Chondrocyte (in vitro differentiated cells): ENCODE measurements at places on chromosomes 7 and 10. TPM values are rescaled to one million over a fixed set of nuclear protein-coding genes. Genes with fewer than 3 reads are reported as not detected.

- no peak overlapping the region for H3K4me3 ChIP-seq
- H3K27me3 ChIP-seq = no peaks in the 10 kb centered on the region
- no peak for DNase-seq
- peaks cover 7% of the 10 kb centered on the region for H3K4me1 ChIP-seq
- no peak overlapping the region for H3K27ac ChIP-seq
These were observed 2.6 kb upstream of the EGFR start for GRCh38 chr7:55016061-55016745.

DNA sequence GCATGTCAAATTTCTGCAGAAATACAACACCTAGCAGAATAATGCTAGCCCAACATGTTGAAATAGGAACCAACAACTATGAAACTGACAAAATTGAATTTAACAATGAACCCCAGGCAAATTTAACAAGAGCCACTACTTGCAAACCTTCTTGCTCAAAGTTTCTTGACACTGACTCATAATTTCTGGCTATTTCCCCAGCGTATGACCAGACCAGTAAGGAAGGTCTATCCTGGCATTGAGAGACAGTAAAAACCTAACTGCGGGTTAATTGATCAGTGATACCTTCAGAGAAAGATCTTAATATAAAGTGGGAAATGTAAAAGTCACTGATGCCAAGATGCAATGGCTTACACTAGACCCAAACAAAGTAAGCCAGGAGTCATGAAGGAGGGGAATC, 510.1 kb downstream of the ARL4A start:
- H3K27ac ChIP-seq = no peak overlapping the region
- peaks cover 12% of the 10 kb centered on the region for H3K4me1 ChIP-seq
- no peak overlapping the region for H3K4me3 ChIP-seq
- no peak for DNase-seq
- no peaks in the 10 kb centered on the region for H3K27me3 ChIP-seq

DNA sequence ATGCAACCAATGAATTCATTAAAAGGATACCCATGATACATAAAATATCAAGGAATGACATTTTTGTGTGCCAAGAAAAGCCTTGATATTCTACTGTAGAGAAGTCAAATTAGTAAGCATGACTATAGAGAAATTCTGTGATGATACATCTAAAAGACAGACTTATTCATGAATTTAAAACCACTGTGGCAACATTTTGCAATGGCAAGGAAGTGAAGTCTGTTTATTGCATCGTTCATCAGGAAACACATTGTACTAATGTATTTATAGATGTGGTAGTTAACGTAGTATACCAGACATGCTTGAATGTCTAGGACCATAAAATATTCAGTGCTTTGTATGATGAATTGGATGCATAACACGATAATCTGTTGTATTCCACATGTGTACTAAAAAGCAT, 9.3 kb upstream of the CLEC5A start:
- H3K4me3 ChIP-seq = no peak overlapping the region
- DNase-seq = no peak
- no peaks in the 10 kb centered on the region for H3K36me3 ChIP-seq
- peaks cover 4% of the 10 kb centered on the region for H3K27me3 ChIP-seq
- no peaks in the 10 kb centered on the region for H3K4me1 ChIP-seq

DNA sequence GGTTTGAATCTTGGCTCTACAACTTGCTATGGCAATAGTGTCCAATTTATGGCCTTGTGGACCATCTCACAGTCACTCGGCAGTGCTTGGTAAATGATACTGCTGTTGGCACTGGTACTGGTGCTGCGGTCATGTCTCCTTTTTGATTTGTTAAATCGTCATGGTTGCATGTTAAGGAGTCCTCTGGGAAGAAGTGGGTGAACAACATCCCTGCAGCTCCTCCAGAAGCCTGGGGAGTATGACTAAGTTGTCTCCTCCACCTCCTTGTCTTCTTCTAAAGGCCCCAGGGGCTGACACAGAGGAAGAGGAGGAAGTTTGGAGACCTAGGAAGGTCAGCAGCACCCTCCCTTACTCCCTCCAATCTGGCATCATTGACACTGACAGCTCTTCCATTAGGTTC, 8.5 kb downstream of the ITPRIP start:
- peak overlapping the region; percentile 4 for H3K4me3 ChIP-seq
- peaks cover 83% of the 10 kb centered on the region for H3K4me1 ChIP-seq
- H3K27ac ChIP-seq = peak overlapping the region; percentile 97
- no peaks in the 10 kb centered on the region for H3K36me3 ChIP-seq

- no peak for DNase-seq
- H3K4me1 ChIP-seq = peaks cover 38% of the 10 kb centered on the region
- no peak overlapping the region for H3K4me3 ChIP-seq
These were observed 101.9 kb upstream of the PIP4K2A start for GRCh38 chr10:22816298-22816653.

DNA sequence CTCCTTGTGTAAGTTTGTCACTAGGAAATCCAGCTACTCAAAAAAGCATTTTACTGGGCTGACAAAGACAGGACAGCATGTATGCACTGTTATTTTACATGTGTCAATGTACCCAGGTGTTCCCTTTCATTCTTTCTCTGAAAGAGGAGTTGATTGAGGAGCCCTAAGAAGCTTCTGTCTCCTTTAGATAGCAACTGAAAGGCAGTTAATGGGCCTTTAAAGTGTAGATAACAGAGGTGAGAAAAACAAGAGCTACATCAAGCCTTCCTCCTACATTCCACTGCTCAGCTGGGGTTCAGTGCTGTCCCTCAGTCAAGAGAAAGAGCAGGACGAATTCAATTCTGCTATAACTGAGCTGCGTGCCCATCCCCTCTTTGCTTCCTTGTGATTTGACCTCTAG, 12.8 kb upstream of the WIPF3 start:
- H3K27ac ChIP-seq = no peak overlapping the region
- H3K4me1 ChIP-seq = no peaks in the 10 kb centered on the region
- peaks cover 2% of the 10 kb centered on the region for H3K36me3 ChIP-seq
- H3K27me3 ChIP-seq = peaks cover 17% of the 10 kb centered on the region
- DNase-seq = no peak
- H3K4me3 ChIP-seq = no peak overlapping the region

GRCh38 chr7:93055543-93056107, 62.2 kb downstream of the SAMD9 start:
- no peak overlapping the region for H3K4me3 ChIP-seq
- no peaks in the 10 kb centered on the region for H3K36me3 ChIP-seq
- peaks cover 10% of the 10 kb centered on the region for H3K4me1 ChIP-seq
- H3K27ac ChIP-seq = no peak overlapping the region
- DNase-seq = no peak

DNA sequence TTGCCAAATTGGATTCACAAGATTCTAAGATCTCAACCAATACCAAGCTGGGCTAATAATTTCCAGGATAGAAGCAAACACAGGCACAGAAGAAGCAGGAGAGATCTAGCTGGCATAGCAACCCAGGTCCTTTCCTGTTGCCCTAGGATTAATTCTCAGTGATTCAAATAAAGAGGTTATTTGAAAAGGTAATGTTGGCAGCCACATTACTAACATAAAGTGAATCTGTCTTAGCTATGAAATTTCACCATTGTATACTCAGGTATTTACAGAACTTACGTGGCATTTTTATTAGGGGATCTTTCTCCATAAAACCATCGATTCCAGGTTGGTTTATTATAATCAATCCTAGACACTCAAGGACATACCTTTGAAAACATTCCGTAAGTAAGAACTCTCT, 379.3 kb upstream of the POM121L12 start:
- no peak overlapping the region for H3K4me3 ChIP-seq
- no peaks in the 10 kb centered on the region for H3K4me1 ChIP-seq
- DNase-seq = no peak
- H3K27ac ChIP-seq = no peak overlapping the region
- H3K27me3 ChIP-seq = no peaks in the 10 kb centered on the region

DNA sequence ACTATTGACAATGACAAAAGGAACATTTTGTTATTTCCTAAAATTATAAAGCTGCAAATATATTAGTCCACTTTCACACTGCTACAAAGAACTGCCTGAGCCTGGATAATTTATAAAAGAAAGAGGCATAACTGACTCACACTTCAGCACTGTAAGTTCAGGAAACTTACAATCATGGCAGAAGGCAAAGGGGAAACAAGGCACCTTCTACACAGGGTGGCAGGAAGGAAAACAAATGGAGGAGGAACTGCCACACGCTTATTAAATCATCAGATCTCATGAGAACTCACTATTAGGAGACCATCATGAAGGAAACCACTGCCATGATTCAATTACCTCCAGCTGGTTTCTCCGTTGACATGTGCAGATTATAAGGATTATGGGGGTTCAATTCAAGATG, 203.1 kb downstream of the TPK1 start:
- H3K27ac ChIP-seq = no peak overlapping the region
- no peak overlapping the region for H3K4me3 ChIP-seq
- H3K36me3 ChIP-seq = no peaks in the 10 kb centered on the region
- H3K27me3 ChIP-seq = peaks cover 5% of the 10 kb centered on the region
- H3K4me1 ChIP-seq = no peaks in the 10 kb centered on the region
- no peak for DNase-seq

- H3K27ac ChIP-seq = no peak overlapping the region
These were observed 130.6 kb downstream of the SORCS1 start for GRCh38 chr10:107033799-107034422.

GRCh38 chr7:86749741-86750665, 106.3 kb downstream of the GRM3 start:
- no peaks in the 10 kb centered on the region for H3K36me3 ChIP-seq
- peaks cover 8% of the 10 kb centered on the region for H3K27me3 ChIP-seq
- H3K4me3 ChIP-seq = no peak overlapping the region
- DNase-seq = no peak
- H3K4me1 ChIP-seq = peaks cover under 1% of the 10 kb centered on the region
- H3K27ac ChIP-seq = no peak overlapping the region

GRCh38 chr10:121469797-121470606, 128.2 kb downstream of the FGFR2 start:
- no peak overlapping the region for H3K27ac ChIP-seq
- peaks cover 5% of the 10 kb centered on the region for H3K27me3 ChIP-seq
- DNase-seq = no peak
- no peak overlapping the region for H3K4me3 ChIP-seq

DNA sequence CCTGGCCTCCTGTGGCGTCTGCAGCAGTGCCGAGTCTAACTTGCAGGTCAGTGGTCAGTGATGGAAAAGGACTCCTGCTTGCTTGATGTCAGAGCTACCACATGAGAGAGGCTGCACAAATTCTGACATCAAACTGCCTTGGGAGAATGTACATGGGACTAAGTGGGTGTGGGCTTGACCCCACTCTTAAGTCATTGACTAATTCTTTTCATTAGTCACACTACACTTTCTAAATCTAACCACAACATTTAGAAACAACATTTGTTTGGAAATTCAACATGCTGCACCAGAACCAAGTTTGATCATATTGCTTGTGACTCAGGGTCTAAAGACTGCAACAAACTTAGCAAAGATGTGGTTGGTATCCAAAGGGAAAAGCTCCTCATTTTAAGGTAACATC, 24.4 kb upstream of the CDC14C start:
- H3K4me3 ChIP-seq = no peak overlapping the region
- no peaks in the 10 kb centered on the region for H3K4me1 ChIP-seq
- H3K27ac ChIP-seq = no peak overlapping the region
- no peaks in the 10 kb centered on the region for H3K36me3 ChIP-seq

DNA sequence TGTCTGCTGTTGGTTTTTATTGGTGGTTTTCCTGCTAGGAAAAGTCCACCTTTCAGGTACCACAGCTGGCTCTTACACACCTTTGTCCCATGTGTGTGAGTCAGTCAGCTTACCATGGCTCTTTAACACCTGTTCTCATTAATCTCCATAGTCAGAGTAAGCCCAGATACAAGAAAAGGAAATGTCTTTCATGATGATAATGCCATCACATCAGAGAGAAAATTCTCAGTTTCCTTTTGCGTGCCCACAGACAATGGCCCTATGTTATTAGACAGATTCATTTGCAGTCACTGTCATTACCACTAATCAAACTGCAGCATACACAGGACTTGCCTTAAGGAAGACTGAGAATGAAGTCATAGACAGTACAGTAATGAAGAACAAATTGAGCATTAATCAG, 1583.6 kb upstream of the LRRTM3 start:
- H3K27me3 ChIP-seq = no peaks in the 10 kb centered on the region
- H3K4me1 ChIP-seq = peaks cover 25% of the 10 kb centered on the region
- H3K4me3 ChIP-seq = no peak overlapping the region

GRCh38 chr10:91907914-91908336, 1.4 kb downstream of the FGFBP3 start:
- peak overlapping the region; percentile 66 for H3K27ac ChIP-seq
- peak overlapping the region; percentile 76 for H3K4me3 ChIP-seq
- DNase-seq = no peak

DNA sequence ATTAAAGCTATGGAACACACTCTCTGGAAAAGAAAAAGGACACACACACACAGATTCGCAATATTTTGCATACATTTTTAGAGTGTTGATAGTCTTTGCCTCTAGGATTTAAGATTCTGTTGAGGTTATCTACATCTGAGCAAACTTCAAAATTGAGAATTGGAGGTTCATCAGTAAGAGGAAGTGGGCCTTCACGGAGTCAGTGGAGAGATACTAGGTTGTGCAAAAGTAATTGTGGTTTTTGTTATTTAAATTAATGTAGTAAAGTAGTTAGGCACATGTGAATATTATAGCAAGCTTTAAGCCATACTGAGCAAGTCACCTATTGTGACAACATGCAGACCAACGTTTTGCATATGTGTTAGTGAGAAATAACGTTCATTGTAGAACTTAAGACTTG, 19.8 kb upstream of the NXPH1 start:
- H3K4me1 ChIP-seq = no peaks in the 10 kb centered on the region
- DNase-seq = no peak
- no peaks in the 10 kb centered on the region for H3K36me3 ChIP-seq
- H3K27ac ChIP-seq = no peak overlapping the region

GRCh38 chr10:32377458-32378259, 30.7 kb upstream of the EPC1 start:
- no peaks in the 10 kb centered on the region for H3K36me3 ChIP-seq
- peaks cover 26% of the 10 kb centered on the region for H3K4me1 ChIP-seq
- H3K27me3 ChIP-seq = no peaks in the 10 kb centered on the region
- H3K4me3 ChIP-seq = no peak overlapping the region
- no peak for DNase-seq

DNA sequence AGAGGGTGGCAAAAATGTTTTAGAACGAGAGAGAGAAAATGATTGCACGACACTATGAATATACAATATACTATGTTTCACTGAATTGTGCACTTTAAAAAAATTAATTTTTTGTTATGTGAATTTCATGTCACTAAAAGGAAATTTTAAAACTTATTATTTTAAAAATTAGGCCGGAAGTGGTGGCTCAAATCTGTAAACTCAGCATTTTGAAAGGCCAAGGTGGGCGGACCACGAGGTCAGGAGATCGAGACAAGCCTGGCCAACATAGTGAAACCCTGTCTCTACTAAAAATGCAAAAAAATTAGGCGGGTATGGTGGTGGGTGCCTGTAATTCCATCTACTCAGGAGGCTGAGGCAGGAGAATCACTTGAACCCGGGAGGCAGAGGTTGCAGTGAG, 642.5 kb downstream of the XPNPEP1 start:
- no peaks in the 10 kb centered on the region for H3K36me3 ChIP-seq
- H3K4me3 ChIP-seq = no peak overlapping the region
- H3K4me1 ChIP-seq = peaks cover 16% of the 10 kb centered on the region
- no peaks in the 10 kb centered on the region for H3K27me3 ChIP-seq
- no peak for DNase-seq

- no peak overlapping the region for H3K27ac ChIP-seq
- no peak overlapping the region for H3K4me3 ChIP-seq
- peaks cover 2% of the 10 kb centered on the region for H3K27me3 ChIP-seq
These were observed 25.4 kb upstream of the CCDC3 start for GRCh38 chr10:13026873-13027272.

Gene OPN1SW
- total RNA-seq = not detected in 3 replicates

Gene PAPOLB
- 0.05 TPM in 1 of 3 replicates, not detected in the others for total RNA-seq

Gene TRIM50
- total RNA-seq = not detected in 3 replicates

Gene HK1
- 95.5 to 110 TPM (median 103 TPM) in 3 replicates for total RNA-seq

Gene ZC3HAV1L
- total RNA-seq = 9.9 to 11.0 TPM in 2 of 3 replicates, not detected in the other

Gene GIMAP6
- total RNA-seq = not detected in 3 replicates

Gene PKD2L1
- total RNA-seq = not detected in 3 replicates

Gene HOXA10
- total RNA-seq = 0.12 to 0.21 TPM in 2 of 3 replicates, not detected in the other
